ENCODE measurements at places on chromosomes 4 and X. TPM values are rescaled to one million over a fixed set of nuclear protein-coding genes. Genes with fewer than 3 reads are reported as not detected.

Gene PDLIM3
- 96.6 TPM for total RNA-seq

DNA sequence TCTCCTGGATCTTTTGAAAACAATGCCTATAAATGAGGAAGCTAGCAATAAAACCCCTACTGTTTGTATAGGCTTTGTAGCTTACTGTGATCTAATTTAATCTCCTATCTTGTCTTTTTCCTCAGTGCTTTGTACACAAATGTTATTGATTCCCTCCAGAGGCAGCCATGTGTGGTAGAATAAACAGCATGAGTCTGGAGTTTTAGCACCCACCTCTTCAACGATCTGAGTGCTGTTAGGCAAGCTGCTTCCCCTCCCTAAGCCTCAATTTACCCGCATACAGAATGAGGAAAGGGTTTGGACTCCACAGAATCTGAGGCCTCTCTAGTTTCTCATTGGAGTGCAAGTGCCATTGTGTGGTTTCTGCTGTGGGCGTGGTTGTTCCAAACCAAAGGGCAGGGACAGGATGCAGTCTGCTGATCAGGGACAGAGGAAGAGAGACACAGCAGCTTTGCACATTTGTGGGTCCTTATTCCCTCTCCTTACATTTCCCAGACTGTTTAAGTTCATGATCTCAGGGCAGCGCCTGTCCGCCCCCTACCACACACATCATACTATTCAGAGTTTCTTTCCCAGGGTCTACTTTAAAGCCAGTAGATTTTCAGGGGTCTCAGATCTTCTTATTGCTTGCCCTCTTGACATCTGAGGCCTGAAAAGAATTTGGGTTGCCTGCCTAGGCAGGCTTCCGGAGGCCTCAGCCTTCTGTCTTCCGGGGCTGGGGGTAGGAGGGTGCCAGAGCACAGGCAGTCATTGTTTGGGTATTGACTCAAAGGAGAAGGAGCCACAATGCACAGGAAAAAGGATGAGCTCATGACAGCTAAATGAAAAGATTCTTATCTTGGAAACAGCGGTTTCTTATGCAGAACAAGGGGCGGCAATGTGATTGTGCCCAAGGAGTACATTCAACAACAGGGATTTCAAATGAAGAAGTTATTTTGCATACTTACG, 114.9 kb upstream of the TEX13D start:
- no peak for DNase-seq

GRCh38 chrX:149799938-149800337, 18.2 kb downstream of the MAGEA9 start:
- no peak for DNase-seq

DNA sequence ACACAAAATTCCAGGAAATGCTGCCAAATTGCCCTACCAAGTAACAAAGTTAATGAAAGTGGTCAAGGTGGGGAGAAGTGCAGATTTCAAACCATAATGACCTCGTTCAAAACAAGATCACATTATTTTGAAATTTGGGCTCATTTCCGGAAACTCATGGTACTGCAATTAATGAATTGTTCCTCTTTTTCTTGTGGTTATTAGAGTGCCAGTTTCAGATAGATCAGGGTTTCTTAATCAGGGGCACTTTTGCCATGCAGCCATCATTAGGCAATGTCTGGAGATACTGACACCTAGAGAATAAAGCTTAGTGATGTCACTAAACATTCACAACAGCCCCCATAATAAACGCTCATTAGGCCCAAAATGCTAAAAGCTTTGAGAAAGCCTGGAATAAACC, 381.5 kb upstream of the GALNT7 start:
- no peak for DNase-seq

Gene FAM241A
- 1.6 TPM for total RNA-seq

DNA sequence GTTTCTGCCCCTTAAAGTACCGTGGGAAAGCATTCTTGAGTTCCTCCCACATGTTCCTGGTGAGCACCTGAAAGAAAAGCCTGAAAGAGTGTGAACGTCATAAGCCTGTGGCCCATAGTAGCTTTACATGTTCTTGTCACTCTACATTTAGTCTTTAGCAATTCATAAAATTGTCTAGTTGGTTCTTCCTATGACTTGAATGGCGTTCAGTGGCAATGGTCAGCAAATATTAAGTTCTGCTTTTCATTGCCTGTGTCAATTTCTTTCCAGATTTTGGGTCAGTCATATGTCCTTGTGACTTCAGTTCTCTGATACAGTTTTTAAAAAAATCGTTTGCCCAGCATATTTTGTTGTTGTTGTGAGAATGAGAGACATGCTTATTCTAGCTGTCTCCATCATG, 650.0 kb upstream of the BOD1L1 start:
- DNase-seq = peak; percentile 2

GRCh38 chr4:99078931-99079624, 9.5 kb downstream of the ADH5 start:
- DNase-seq = no peak

Gene AMELX
- not detected for total RNA-seq

DNA sequence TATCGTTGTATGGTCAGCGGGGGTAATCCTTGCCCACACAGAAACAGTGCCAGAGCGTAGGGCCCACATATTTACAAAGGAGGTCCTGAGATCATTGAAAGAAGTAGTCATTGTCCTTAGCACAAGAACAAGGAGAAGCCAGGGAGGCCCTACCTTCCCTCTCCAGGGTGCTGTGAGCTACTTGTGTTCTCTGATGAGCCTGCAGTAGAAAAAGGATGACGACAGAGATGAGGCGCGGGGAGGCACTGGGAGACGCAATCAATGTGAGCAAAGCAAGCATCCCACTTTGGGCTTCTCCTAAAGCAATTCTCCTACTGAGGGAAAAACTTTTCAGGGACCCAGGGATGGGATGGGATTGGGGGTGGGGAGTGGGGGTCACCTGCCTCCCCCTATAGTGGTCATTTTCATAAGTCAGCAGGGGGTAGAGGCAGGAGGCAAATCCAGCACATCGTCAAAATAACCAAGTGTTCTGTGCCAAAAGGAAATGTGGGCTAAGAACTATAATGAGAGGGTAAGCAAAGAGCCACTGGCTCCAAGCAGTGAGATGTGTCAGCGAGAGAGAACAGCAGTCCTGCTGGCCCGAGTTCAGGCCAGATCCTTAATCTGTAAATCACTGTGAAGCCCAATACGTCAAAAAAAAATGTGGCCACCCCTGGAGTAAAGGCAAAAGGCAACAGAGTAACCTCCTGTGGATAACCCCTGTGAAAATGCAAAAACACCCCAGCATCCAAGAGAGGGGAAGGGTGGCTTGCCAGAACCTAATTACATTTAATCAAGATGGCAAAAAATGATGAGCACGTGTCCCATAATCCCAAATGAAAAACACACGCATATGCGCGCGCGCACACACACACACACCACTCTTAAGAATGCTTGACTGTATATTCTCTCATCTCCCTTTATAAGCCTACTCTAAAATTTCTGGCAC, 136.6 kb upstream of the HHIP start:
- no peak for DNase-seq

DNA sequence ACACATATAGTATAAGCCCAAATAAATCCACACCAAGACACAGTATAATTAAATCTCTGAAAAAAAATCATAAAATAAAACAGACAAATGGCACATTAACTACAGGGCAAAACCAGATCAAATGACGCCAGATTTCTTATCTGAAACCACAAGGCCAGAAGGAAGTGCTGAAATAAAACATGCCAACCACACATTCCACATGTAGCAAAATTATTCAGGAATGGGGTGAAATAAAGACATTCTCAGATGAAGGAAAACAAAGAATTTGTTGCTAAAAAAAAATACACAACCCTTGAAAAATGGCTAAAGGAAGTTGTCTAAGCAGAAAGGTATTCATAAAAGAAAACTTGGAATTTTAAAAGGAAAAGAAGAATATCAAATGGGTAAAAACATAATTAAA, 4.5 kb upstream of the DCAF12L1 start:
- DNase-seq = no peak

DNA sequence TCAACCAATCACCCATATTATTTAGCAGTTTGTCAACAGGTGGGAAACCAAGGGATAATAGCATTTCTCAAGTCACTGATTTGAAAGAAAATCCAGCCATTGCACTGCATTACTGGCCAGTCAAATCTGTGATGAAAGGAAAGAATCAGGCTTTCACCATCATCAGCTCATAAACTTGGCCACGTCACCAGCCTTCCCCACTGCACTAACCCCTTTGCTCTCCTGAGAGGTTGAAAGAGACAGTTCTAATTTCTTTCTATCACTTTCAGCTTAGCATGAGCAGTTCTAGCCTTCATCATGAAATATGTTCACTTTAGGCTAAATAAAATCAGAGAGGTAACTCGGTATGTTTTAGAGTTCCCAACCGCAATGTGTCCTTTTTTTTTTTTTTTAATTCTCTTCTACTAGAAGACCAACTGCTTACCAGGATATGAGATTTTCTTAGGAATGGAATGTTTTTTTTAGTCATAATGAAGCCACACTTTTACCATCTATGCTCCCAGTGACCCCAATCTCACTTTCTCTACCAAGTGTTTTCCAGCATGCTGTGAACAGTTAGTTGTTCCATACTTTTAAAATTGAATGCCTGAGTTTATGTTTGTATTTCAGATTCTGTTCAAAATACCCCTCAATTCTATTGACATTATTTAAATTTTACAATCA, 55.7 kb upstream of the SLC7A11 start:
- DNase-seq = peak; percentile 53

GRCh38 chr4:99825272-99825671, 8.6 kb downstream of the DAPP1 start:
- no peak for DNase-seq

Gene NAP1L3
- total RNA-seq = 5.5 TPM

DNA sequence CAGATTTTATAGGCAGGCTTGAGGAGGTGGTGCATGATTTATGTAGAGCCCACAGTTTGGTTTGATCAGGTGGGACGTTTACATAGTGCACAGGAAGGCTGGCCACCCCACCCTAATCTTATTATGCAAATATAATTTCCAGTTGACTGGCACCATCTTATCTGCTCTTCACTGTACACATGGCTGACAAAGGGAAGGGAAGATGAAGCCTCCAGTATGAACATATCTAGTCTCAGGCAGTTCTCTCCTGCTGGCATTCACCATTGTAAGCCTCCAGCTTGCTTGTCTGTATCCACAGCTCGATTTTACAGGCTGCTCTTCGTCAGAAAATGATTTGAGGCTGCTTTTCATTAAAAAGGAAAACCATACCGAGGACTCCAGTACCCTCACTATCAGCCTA, 278.3 kb downstream of the TECRL start:
- DNase-seq = no peak

GRCh38 chrX:95318882-95319281, 1365.8 kb upstream of the DIAPH2 start:
- DNase-seq = no peak

DNA sequence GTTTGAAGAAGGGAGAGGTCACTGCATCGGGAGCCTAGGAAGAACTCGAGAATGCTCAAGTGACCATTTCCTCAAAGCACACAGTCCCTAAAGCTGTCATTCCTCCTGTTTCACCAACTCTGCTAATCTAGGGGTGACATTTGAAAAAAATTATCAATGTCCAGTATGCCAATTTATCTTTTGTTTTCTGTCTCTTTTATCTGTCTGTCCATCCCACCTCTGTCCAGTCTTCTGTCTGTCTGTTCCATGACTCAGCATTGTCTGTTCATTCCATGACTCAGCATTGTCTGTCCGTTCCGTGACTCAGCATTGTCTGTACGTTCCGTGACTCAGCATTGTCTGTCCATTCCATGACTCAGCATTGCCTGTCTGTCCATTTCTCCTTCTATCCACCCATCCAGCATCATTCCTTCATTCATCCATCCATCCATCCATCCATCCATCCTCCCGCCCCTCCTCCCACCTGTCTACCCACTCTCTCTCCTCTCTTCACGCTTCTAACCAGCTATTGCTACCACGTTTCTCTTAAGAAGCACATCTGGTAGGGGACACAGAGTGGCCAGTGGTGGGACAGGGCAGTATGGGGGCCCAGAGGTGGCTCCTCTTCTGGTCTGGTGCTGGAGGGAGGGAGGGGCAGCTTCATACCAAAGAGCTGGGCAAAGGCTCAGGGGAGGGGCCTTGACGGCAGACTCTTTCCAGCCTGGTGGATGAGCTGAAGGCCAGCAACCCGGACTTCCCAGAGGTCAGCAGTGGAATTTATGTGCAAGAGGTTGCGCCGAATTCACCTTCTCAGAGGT, 34.1 kb downstream of the HTRA3 start:
- DNase-seq = peak; percentile 85

- no peak for DNase-seq
Measured at GRCh38 chrX:113651306-113651705, 810.7 kb upstream of the AMOT start.

GRCh38 chrX:46180258-46180687, 364.9 kb downstream of the ZNF674 start:
- peak; percentile 78 for DNase-seq

DNA sequence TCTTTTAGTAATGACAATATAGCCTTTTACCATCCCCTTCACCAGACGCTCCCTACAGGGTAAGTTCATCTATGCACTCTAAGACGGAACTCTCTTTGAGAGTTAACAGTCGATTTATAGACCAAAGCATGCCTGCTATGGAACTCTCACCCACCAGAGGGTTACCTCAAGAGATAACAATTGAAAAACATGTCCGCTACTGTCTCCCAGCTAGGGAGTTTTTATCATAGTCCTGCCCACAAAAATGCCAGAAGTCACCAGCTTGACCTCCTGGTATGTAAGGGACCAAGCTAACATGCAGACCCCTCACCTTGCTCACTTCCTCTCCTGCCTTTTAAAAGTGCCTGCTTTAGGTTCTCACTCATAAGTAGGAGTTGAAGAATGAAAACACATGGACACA, 16.7 kb upstream of the YTHDC1 start:
- DNase-seq = peak; percentile 50

DNA sequence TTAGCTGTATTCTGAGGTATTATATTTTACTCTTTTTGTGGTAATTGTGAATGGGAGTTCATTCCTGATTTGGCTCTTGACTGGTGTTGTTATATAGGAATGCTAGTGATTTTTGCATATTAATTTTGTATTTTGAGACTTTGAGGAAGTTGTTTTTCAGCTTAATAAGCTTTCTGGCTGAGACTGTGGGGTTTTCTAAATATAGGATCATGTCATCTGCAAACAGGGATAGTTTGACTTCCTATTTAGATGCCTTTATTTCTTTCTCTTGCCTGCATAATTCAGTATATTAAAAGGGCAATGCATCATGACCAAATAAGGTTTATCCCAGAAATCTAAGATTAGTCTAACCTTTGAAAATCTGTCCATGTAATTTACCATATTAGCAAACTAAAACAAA, 44.7 kb upstream of the EPGN start:
- DNase-seq = no peak

GRCh38 chr4:90419124-90419711, 292.0 kb downstream of the CCSER1 start:
- peak; percentile 16 for DNase-seq

All from fibroblast of villous mesenchyme (primary cell).